ENCODE measurements at places on chromosomes 2 and 18.

DNA sequence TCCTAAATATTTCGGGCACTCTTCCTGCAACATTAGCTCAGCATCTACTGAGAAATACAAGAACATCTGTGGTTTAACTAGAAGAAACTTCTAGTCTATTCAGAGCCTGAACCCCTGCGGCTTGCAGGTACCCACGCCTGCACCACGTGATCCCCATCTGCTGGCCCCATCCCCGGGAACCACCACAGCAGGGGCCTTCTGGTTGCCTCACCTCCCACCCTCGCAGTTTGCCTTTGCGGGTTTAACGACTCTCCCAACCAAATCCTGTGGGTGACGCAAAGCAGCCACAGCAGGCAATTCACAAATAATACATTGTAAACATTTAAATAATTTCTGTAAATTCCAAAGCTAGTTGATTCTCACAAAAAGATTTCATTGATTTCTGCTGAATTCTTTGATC is 90.2 kb upstream of the TMEM18 start:
- DNase-seq, result no peak

- no peak for DNase-seq
Observed at GRCh38 chr18:57336343-57336742, 16.0 kb upstream of the ST8SIA3 start.

DNA sequence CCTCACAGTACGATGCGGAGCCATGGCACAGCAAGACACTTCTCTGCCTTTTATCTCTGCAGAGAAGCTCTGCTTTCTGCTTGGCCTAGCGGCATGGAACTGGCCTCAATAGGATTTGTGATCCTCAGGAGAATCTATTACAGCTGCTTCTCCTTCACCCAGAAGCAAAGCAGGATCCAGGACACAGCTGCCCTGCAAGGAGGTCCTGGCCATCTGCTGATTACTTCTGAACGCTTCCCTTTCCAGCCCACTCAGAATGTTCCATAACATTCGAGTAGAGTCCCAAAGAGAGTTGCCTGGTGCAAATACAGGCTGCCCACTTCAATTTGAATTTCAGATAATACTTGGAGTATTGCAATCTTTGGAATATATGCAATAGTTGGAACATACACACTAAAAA is 29.2 kb upstream of the KCNS3 start:
- DNase-seq, result no peak

DNA sequence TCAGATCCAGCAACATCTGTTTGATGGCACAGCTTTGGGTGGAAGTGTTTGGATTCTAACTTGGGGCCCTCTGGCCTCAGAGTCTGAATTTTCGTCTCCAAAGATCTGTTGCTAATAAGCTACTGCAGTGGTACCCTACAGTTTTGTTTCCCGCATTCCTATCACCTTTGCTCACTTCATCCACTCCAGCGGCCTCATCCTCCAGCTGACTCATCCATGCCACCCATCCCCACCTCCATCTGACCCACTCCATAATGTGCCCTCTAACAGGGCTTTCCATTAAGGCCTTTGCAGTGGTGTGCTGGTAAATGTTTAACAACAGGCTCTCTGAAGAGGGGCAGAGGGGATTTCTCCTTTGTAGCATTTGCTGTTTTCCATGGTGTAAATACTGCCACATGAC is 225.5 kb downstream of the TGIF1 start:
- DNase-seq, result no peak
